Mucosa of gallbladder (tissue), 1 donor: ENCODE measurements at places on chromosomes 13 and 19. TPM values are rescaled to one million over a fixed set of nuclear protein-coding genes. Genes with fewer than 3 reads are reported as not detected.

GRCh38 chr13:94706843-94707399, 5.4 kb downstream of the SOX21 start:
- DNase-seq, result no peak

TMEM272 gene
- total RNA-seq, result 1.0 TPM

TNNT1 gene
- total RNA-seq, result 0.72 TPM

ZNF534 gene
- total RNA-seq, result not detected
